ENCODE measurements at places on chromosomes 7 and 10. TPM values are rescaled to one million over a fixed set of nuclear protein-coding genes. Genes with fewer than 3 reads are reported as not detected.

GRCh38 chr10:91517394-91517793, 107.2 kb downstream of the HECTD2 start:
- H3K27ac ChIP-seq, result no peak overlapping the region
- H3K27me3 ChIP-seq, result no peaks in the 10 kb centered on the region
- H3K4me3 ChIP-seq, result no peak overlapping the region
- DNase-seq, result no peak
- no peaks in the 10 kb centered on the region for H3K36me3 ChIP-seq

GRCh38 chr7:107972075-107972482, 30.9 kb downstream of the LAMB1 start:
- H3K27ac ChIP-seq, result no peak overlapping the region
- H3K27me3 ChIP-seq, result no peaks in the 10 kb centered on the region
- H3K4me3 ChIP-seq, result no peak overlapping the region
- no peaks in the 10 kb centered on the region for H3K4me1 ChIP-seq
- DNase-seq, result no peak
- H3K36me3 ChIP-seq, result peaks cover 50% of the 10 kb centered on the region

- no peaks in the 10 kb centered on the region for H3K36me3 ChIP-seq
- H3K4me3 ChIP-seq, result no peak overlapping the region
- H3K27me3 ChIP-seq, result no peaks in the 10 kb centered on the region
- H3K27ac ChIP-seq, result no peak overlapping the region
- H3K4me1 ChIP-seq, result no peaks in the 10 kb centered on the region
Observed at GRCh38 chr7:100266576-100267354, 40.7 kb upstream of the SPDYE3 start.

- no peaks in the 10 kb centered on the region for H3K4me1 ChIP-seq
- H3K27me3 ChIP-seq, result no peaks in the 10 kb centered on the region
- no peak overlapping the region for H3K27ac ChIP-seq
- no peak for DNase-seq
Observed at GRCh38 chr7:11747715-11748485, 84.1 kb downstream of the THSD7A start.

- H3K36me3 ChIP-seq, result no peaks in the 10 kb centered on the region
- no peak overlapping the region for H3K4me3 ChIP-seq
- H3K27me3 ChIP-seq, result no peaks in the 10 kb centered on the region
Observed at GRCh38 chr10:60490013-60490412, 100.3 kb upstream of the ANK3 start.

DNA sequence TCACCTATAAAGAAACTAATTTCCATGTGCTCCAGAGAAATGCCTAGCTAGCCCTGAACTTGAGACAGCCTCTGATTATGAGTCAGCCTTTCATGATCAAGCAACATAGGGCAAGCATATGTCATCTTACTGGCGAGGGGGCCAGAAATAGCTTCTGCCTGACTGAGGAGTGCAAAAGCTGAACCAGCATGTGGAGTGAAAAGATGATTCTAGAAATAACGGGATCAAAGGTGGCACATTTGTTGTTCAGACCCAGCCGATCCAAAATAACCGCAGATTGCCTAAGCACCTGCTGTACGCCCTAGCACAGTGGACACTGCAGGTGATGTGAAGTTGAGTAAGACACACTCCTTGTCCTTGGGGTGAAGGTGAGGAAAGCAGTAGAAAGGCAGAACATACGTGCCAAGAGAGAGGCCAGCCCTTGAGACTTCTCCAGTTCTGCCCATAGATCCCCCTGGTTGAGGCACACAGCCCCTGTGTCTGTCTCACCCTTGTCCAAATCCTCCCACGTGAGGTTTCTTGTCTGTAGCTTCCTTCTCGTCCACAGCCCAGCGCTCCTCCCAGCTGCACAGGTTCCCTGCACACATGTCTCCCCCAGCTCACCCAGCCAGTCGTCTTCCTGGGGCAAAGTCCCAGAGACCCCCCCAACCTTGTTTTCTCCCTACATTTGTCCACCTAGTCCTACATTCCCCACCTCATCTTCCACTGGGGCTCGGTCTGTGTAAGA, 2.8 kb upstream of the BCL7B start:
- H3K4me1 ChIP-seq, result no peaks in the 10 kb centered on the region
- H3K27ac ChIP-seq, result no peak overlapping the region
- no peak overlapping the region for H3K4me3 ChIP-seq
- no peak for DNase-seq
- H3K27me3 ChIP-seq, result no peaks in the 10 kb centered on the region

DNA sequence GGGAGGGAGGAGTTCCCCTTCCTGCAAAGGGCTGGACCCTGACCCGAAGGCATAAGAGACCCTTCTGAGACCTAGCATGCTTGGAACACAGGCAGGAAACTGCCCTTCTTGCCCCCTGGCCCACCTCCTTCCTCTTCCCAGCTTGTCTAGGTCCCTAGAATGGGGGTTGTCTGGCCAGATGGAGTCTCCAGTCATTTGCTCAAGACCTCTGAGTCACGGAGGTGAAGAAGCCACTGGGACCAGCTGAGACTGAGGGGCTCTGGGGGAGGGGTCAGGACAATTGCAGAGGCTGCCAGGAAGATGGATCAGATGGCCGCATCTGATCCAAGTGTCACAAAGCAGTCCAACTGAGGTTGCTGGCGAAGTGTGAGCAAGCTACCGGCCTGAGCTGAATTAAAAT, 46.2 kb downstream of the COL13A1 start:
- H3K4me1 ChIP-seq, result no peaks in the 10 kb centered on the region
- no peak for DNase-seq
- no peak overlapping the region for H3K27ac ChIP-seq
- H3K27me3 ChIP-seq, result no peaks in the 10 kb centered on the region
- H3K4me3 ChIP-seq, result no peak overlapping the region
- no peaks in the 10 kb centered on the region for H3K36me3 ChIP-seq

DNA sequence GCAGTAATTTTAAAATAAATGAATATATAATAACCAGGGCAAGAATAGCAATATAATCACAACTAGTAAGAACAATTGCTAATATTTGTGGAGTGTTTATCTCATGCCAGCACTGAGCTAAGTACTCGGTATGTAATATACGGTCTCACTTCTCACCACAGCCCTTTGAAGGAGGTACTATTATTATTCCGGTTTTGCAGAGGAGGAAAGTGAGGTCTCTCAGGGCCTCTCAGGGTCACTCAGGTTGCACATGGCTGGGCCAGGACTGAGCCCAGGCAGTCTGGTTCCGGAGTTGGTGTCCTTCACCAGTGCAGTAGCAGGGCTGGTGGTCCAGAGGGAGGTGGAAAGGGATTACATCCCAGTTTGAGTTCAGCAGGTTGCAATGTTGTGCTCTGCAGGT, 80.9 kb downstream of the CHN2 start:
- no peaks in the 10 kb centered on the region for H3K27me3 ChIP-seq
- no peak overlapping the region for H3K4me3 ChIP-seq
- H3K4me1 ChIP-seq, result no peaks in the 10 kb centered on the region
- H3K27ac ChIP-seq, result no peak overlapping the region
- DNase-seq, result no peak
- no peaks in the 10 kb centered on the region for H3K36me3 ChIP-seq

DNA sequence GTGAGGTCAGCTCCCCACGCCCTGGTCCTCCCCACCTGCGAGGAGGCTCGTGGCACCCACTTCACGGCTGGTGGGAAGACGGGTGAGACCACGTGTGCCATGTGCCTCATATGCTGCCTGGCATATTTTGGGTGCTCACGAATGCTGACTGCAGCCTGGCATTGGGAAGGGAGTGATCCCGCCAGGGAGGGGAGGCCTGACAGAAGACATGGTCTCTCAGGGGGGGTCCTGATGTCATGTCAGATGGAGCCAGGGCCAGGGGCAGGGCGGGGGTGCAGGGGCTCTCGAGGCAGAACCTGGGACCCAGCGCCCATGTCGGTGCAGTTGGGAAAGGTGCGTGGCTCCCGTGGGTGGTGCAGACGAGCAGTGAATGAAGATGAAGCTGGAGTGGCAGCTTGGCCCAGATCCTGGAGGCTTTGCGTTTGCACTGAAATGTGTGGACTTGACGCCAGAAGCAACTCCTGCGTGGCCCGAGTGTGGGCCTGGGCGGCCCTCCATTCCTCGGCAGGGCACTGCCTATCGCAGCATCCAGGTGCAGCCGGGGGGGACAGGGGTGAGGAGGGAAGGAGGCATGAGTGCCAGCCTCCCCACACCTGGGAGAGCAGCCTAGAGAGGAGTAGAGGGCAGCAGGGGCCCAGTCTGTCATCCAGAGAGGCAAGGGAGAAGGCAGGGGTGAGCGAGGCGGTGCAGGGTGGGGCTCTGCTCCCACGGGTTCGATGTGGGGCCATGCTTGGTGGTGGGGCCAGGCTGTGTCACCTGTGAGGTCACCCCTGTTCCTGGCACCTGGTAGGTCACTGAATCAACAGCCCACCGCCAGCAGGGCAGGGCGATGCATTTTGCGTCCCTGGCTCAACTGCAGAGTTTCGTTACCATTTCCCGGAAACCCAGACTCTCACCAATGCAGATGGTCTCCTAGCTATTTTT, 385.6 kb downstream of the DNAJB6 start:
- no peak for DNase-seq
- no peak overlapping the region for H3K4me3 ChIP-seq
- no peak overlapping the region for H3K27ac ChIP-seq
- H3K4me1 ChIP-seq, result no peaks in the 10 kb centered on the region

- H3K27me3 ChIP-seq, result no peaks in the 10 kb centered on the region
- no peaks in the 10 kb centered on the region for H3K4me1 ChIP-seq
- H3K4me3 ChIP-seq, result no peak overlapping the region
- H3K36me3 ChIP-seq, result no peaks in the 10 kb centered on the region
- DNase-seq, result no peak
- H3K27ac ChIP-seq, result no peak overlapping the region
Observed at GRCh38 chr7:85600395-85600794, 413.5 kb upstream of the SEMA3D start.

GRCh38 chr7:54559401-54559800, 17.2 kb downstream of the VSTM2A start:
- no peak overlapping the region for H3K4me3 ChIP-seq
- DNase-seq, result no peak
- H3K27me3 ChIP-seq, result no peaks in the 10 kb centered on the region
- H3K27ac ChIP-seq, result no peak overlapping the region
- H3K4me1 ChIP-seq, result no peaks in the 10 kb centered on the region

GRCh38 chr10:123958241-123958640, 66.6 kb upstream of the CPXM2 start:
- H3K36me3 ChIP-seq, result no peaks in the 10 kb centered on the region
- peak overlapping the region; percentile 31 for H3K27ac ChIP-seq
- DNase-seq, result no peak

DNA sequence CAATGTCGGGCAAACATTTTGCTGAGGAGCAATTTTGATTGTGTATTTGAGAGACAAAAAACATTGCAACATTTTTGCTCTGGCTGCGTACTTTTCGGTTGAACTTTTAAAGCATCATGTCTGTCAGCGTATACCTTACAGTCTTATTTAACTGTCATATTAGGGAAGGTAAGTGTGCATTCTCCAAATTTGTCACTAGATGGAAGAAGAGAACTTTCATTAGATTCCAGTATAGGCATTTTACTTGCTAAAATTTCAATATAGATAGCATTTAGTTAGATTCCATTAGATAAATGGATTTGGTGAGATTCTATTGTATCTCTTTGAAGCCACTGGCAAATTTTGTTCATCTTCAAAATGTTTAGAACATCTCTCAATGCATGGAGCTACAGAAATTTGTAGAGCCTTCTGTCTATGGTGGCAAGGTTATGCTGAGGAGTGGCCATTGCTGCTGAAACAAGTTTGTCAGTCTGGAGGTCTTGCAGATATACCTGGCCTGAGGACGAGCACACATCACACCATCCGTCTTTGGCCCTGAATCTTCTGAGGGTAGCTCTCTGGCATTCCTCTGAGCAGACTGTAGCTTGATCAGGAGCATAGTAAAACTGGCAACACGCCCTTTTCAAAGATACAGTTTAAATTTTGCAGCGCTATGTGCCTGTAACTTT, 437.5 kb upstream of the MBL2 start:
- no peaks in the 10 kb centered on the region for H3K27me3 ChIP-seq
- no peak for DNase-seq
- no peaks in the 10 kb centered on the region for H3K36me3 ChIP-seq

DNA sequence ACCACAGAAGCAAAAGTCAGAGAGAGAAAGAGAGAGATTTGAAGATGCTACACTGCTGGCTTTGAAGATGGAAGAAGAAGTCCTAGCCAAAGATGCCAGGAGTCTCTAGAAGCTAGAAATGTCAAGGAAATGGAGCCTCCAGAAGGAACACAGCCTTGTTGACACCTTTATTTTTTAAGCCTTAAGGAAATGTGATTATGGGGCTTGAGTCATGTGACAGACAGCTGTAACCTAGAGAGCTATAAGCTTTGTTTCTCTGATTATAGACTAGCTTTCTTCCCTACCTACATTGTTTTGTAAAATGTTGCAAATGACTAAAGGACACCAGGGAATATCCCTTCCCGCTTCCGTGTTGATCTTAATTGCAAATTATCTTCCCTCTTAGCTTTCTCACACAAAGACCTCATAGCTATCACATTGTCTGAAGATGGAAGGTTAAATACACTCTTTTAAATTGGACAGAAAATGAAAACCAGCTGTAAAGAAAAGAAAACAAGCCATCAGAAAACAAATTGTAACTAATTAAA, 199.9 kb downstream of the ARHGAP12 start:
- DNase-seq, result no peak
- H3K36me3 ChIP-seq, result no peaks in the 10 kb centered on the region
- no peaks in the 10 kb centered on the region for H3K27me3 ChIP-seq
- no peaks in the 10 kb centered on the region for H3K4me1 ChIP-seq

DNA sequence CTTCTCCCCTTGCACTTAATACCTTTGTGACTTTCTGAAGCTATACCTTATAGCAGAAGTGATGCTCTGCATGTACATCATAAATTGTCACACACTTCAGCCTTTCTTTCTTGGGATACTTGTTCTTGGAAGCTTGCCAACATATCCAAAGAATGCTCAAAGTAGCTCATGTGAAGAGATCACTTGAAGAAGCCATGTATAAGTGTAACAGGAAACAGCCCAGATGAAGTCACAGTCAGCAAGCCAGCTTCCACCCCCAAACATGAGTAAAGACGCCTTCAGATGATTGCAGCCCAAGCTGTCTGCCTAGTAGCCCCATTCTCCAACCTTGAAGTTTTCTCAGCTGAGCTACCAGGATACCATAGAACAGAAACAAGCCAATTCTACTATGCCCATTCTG, 50.9 kb downstream of the DGKB start:
- no peaks in the 10 kb centered on the region for H3K27me3 ChIP-seq
- no peak overlapping the region for H3K4me3 ChIP-seq
- no peaks in the 10 kb centered on the region for H3K36me3 ChIP-seq
- no peaks in the 10 kb centered on the region for H3K4me1 ChIP-seq
- no peak for DNase-seq
- H3K27ac ChIP-seq, result no peak overlapping the region

The ERVW-1 gene
- not detected for total RNA-seq

The FBXL13 gene
- 2.6 TPM for total RNA-seq

The DLX5 gene
- not detected for total RNA-seq

The DUSP5 gene
- 33.8 TPM for total RNA-seq

The TRPV5 gene
- not detected for total RNA-seq

The SMC3 gene
- total RNA-seq, result 33.9 TPM

Measured in Peyer's patch (tissue), 4 donors.